Caudate nucleus (tissue), 63 donors: ENCODE measurements at places on chromosomes 4 and X.

DNA sequence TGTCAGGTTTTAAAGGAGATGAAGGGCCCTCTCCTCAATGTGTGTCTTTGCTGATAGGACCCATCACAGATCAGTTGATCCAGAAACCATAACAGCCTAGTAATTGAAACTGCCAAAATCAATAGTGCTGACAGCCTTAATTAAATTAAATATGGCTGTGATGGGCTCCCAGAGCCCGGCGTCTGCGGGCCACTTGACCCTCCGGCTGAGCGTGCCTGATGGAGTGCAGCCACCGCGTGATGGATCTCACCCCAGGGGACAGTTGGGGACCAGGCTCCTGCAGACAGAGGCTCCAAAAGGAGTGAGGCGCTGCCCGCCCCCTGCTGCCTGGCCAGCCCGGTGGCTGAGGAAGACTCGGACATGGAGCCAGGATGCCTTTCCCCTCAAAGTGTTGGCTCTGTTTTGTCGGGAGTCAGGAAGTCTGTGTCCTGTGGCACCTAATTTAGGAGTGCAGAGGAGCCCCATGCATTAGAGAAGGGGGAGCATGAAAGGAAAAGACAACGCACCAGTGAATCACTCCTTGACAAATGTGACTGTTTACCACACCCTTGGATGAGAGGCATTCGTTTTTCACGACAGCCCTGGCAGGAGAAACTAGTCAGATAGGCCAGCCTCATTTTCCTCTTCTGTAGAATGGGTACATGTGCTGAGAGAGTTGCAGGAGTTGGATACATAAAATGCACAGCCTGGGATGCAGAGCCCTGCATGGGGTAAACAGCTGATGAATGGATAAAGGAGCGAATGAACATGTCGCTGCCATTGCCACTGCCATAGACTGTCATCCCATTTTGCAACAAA is 40.9 kb upstream of the MSX1 start:
- no peak for DNase-seq

GRCh38 chr4:114597410-114598115 is 1.0 kb upstream of the UGT8 start:
- peak; percentile 45 for DNase-seq

- peak; percentile 85 for DNase-seq
These were observed 34.5 kb upstream of the HELT start for GRCh38 chr4:184983672-184984356.

GRCh38 chrX:100615005-100615404 is 21.6 kb downstream of the TSPAN6 start:
- no peak for DNase-seq

DNA sequence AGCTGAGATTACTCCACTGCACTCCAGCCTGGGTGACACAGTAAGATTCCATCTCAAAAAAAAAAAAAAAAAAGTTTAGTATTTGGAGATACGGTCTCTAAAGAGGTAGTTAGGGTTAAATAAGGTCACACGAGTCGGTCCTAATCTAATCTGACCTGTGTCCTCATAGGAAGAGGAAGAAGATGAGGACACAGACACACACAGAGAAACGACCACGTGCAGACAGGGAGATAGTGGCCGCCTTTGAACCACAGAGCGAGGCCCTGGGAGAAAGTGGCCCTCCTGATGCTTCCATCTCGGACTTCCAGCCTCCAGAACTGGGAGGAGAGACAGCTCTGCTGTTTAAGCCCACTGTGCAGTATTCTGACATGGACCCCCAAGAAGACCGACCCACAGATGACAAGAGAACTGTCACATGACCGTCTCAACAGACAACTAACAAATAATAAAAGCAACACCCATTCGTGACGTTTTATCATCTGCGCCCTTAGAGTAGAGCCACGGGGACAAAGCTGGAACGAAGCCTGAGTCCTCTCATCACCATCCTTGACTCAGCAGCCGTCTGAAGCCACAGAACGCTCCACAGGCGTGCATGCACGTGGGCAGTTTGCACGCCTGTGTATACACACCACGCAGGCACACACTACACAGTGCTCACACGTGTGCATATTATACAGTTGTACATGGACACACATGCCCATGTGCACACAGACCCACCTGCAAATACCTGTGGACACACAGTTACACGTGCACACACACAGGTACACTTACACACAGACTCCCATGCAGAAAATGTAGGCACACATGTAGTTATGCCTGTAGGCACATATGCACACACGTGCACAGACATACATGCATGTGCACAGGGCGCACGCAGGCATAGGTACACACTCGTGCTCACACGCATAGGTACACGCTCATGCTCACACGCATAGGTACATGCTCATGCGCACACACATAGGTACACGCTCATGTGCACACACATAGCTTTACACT is 51.7 kb downstream of the FAM53A start:
- DNase-seq = no peak

- DNase-seq = no peak
These were observed 88.0 kb downstream of the ARSF start for GRCh38 chrX:3129256-3129655.

DNA sequence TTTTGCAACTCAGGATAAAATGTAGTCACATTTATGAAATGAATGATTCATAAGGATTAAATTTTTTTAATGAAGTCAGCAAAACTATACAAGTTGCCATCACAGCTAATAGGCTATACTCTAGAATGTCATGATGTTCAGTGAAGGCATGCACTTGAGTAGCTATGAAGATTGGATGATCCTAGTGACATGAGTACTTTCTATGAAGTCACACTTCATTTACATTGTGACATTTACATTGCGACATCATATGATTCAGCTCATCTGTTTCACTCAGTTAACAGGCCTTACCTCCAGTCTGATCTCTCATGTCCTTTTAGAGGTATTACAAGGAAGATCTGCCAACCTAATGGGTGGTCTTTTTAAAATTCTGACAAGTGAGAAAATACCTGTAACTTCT is 82.7 kb upstream of the FGF13 start:
- DNase-seq = no peak

DNA sequence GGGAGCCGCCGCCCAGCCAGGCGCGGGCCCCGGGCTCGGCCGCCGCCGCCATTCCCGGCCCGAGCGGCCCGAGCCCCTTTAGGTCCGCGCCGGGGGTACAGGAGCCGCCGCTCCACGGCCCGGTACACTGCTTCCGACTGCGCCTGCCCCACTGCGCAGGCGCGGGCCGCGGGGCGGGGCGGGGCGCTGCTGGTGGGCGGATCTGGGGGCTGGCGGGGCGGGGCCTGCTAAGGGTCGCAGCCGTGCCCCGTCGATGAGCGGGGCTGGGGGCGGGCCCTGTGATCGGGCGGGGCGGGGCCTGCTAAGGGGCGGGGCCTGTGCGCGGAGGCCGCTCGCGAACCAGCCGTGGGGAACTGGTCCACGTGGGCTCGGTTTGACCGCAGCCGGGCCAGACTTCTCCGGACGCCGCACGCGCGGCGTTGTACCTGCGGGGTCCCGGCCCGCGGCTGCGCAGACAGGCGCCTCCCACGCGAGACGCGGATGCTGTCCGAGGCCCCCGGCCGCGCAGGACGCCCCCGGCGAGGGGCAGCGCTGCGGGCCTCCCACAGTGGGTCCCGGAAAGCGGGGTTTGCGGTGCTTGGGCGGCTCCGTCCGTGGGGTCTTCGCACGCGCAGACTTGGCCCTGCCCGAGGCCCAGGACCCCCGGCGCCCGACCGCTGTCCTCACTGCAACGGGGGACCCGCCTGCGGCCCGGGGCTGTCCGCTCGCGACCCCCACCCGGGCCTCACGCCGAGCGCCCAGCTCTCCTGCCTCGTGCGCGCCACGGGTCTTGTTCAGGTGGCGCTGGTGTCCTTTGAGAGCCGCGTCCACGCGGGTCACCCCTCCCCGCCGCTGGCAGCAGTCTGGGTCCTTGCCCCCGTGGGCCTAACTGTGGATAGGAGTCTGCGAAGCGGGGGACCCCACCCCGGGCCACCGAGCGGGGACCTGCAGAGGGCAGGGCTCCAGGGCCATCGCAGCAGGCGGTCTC is at the start of gene DGKQ:
Gene DGKQ (minus strand): TSS at position 139 of the 967 bp plus-strand sequence. CDS start 87 bp downstream, at position 52.
- DNase-seq = peak; percentile 49

GRCh38 chr4:166308647-166309046 is 435.6 kb downstream of the TLL1 start:
- no peak for DNase-seq

DNA sequence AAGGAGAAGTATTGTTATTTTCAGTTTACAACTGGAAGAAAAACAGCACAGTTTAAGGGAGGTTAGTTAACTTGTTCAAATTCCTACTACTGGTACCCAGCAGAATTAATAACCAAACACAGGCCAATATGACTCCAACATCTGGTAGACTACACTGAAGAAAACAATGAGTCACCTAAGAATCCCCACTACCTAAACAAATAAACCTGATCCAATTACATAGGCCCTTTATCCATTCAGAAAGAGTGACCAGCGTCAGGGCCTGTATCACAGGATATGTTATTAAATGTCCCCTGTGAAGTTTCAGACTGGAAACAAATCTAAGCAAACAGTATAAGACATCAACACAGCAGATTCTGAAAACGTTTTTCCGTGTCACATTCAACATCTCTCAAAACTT is 492.5 kb upstream of the INTU start:
- DNase-seq = no peak

- no peak for DNase-seq
These were observed 45.7 kb downstream of the GPAT3 start for GRCh38 chr4:83581411-83582288.

GRCh38 chr4:64724689-64725088 is 315.4 kb upstream of the TECRL start:
- no peak for DNase-seq

GRCh38 chr4:188876881-188877280 is 737.6 kb downstream of the TRIML1 start:
- no peak for DNase-seq

- no peak for DNase-seq
These were observed 17.8 kb upstream of the ARSJ start for GRCh38 chr4:113997206-113997605.

DNA sequence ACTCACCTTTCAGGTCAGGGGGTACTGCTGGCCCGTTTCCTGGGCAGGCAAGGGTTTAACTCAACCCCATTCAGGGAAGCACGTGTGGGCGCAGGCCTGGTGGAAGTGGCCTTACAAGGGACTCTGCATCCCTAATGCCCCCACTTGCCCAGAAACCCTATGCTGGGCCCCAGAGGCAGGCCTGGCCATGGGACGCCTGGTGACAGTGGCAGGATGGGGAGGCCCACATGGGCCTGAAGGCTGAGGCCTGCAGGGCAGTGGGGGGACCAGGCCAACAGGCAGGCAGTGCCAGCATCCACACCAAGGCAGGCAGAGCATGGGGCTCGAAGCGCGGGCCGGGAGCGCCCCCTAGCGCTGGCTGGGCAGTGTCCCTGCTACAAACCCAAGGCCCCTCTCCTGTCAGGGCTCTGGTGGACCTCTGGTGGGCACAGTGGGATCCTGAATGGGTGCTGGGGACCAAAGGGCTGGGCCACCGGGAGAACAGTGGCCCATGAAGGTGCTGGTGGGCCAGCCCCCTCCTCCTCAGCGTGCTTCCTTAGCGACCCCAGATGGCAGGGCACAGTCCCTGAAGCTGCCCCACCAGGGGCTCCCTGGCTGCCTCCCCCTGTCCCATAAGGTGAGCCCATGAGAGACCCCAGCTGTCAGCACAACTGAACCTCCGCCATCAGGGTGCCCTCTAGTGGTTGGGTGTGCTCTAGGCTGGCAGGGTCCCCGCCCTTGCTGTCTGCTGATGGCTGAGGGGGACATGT is 16.8 kb downstream of the FGFR3 start:
- peak; percentile 78 for DNase-seq

DNA sequence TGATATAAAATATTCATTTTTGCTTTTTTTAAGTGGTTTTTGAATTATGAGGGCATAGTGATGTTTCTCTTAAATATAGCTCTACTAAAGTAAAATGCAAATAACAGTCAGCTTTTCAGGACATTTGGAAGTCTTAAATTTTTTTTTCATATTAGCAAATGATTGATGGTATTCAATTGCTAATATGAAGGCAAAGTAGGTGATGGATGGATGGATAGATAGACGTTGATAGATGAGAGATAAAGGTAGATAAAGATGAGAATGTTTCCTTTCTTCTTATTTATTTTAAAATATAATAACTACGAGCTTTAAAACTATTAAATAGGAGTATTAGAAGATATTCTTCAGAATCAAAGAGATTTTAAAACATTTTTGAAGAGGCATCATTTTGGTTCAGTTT is 83.7 kb downstream of the FBXO8 start:
- DNase-seq = no peak

DNA sequence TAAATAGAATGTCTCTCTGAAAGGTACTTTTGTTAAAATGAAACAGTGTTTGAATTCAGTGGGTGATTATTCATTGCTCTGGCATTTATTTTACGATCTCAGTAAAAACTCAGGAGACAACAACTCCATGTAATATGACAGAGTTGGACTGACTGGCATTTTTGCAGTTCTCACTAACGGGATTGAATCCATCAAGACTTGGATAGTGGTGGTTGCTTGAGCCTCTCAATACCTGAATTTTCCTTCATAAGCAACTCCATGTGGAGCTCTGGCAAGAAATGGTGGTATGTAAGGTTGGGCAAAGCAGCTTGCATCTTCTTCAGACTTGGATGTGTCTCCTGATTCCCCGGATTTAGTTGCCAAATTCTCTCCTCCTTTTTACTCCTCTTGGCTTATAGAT is 72.7 kb downstream of the FRMPD4 start:
- no peak for DNase-seq

- no peak for DNase-seq
These were observed 175.2 kb upstream of the CPEB2 start for GRCh38 chr4:14827111-14827510.

DNA sequence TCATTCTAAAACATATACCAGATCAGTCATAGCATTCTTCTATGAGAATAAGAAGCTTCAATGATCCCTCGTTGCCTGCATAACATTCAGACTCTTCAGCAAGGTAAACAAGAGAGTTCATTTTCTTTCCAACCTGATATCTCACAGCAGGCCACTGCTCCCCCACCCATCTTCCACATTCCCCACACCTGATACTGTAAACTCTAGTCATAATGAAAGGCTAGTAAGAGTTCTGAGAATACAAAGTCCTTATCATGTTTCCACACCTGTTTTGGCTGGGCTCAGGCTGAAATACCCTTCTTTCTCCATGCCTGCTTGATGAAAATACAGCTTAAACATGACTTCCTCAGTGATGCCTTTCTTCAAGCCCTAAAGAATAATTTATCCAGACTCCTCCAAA is 2.3 kb upstream of the AASDH start:
- no peak for DNase-seq

GRCh38 chrX:53089925-53090324 is 4.0 kb upstream of the KANTR start:
- no peak for DNase-seq

GRCh38 chr4:145709843-145710242 is 29.9 kb downstream of the C4orf51 start:
- DNase-seq = no peak
